Stimulated activated CD4-positive, alpha-beta T cell treated with anti-CD3 and anti-CD28 coated beads, Interleukin-15, amount 100 ng/mL, for 1 hour (primary cell): ENCODE measurements at places on chromosomes 2 and 18.
A peak's percentile ranks its signal among the peaks of the same experiment; 100 is the strongest.

- DNase-seq = no peak
These were observed 71.0 kb downstream of the DTNB start for GRCh38 chr2:25602333-25602723.

DNA sequence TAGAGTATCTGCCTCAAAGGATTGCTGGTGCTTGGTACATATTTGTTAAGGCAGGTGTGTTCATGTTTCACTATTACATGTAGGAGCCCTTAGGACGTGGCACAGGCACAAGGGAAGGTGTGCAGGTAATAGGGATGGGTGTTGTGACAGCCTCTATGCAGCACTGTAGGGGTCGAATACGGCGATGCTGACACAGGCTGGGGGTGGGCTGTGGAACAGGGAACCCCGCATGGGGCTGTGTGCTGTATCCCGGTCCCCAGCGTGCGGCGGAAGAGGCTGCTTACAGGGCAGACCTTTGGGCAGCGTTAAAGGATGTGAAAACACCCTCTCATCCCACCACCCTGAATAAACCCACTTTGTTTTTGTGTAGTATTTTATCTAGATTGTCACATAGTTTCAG, 21.5 kb downstream of the B3GNT2 start:
- no peak for DNase-seq

GRCh38 chr18:22550366-22550765, 132.7 kb upstream of the CTAGE1 start:
- no peak for DNase-seq

GRCh38 chr2:217256251-217256650, 396.4 kb upstream of the TNP1 start:
- no peak for DNase-seq

DNA sequence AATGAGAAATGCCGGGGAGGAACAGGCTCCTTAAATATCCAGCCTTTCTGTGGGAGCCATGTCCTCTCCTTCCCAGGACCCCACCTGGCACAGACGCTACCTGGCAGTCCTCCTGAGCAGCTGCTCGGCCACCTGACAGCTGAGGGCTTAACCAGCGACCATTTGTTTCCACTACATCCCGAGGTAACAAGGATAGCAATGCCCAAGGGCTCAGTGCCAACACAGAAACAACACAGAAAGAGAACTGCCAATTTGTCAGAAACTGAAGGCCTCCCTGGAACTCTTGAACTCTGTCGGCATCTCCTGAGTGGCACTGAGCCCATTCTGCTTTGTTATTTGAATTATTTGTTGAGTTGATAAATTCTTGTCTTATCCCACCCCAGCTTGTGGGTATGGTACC, 122.2 kb upstream of the ARHGAP28 start:
- DNase-seq = no peak

DNA sequence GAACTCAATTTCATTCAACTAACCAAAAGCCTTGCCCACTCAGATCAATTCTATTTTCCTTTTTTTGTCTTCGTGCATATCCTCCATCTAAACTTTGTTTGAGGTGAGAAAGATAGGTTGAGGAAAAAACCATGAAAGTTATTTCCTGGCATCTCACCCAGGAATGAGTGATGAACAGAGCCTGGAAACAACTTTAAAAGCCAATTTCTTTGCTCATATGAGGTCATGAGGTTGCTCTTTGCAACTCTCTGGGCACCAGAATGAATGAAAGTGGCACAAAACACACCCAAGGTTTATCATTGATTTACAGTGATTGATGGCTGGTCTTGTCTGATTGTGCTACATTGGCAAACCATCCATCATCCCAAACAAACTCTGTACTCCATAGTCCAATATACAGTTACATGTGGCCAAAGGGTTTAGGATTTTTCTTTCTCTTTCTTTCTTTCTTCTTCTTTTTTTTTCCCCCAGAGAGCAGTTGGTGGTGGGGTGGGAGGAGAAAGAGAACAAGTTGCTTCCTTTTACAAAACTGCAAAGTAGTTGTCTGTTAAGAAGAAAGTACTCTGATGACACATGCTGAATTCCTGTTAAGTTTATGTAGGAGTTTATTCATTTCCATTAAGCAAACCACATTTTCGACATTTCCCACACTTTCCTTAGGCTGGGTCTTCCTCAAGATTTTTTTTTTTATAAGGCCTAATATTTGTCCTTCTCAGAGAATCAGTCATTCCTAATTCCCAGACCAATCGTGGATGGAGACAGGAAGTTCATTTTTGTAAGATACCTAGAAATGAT, 575.9 kb upstream of the ZEB2 start:
- DNase-seq = no peak

- no peak for DNase-seq
These were observed 21.7 kb downstream of the BIN1 start for GRCh38 chr2:127085317-127085681.

DNA sequence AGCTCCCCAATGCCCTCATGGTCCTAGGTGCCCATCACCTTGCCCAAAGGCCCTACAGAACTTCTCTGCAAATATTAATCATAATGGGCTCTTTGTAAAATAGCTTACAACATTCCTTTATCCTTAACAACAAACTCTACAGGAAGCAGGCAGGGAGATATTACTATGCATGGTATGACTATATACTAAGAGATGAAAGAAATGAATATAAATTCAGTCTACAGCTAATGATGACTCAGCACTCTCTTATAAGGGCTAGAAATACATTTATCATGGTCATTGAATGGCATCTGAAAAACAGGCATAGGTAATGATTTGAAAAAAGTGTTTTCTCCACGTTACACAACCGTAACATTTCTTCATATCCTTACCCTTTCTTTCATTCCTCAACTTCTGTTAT, 254.8 kb upstream of the DSEL start:
- DNase-seq = no peak

DNA sequence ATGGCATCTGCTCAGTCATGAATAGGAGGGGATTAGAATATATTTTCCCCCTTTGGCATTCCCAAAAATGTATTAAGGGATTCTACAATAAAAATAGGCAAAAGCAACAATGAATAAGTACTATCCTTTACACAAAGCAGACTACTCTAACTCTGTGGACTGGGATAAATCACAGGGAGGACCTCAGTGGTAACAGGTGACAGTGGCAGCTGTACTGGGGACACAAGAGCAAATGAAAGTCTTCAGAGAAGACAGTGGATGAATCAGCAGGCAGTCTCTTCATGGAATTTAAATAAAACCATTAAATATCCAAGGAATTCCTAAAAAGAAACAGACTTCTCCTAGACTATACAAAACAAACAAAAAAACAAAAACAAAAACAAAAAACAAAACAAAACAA, 4.8 kb downstream of the CDH7 start:
- DNase-seq = no peak

GRCh38 chr2:7574385-7574784, 657.2 kb downstream of the RNF144A start:
- no peak for DNase-seq

GRCh38 chr2:212938144-212938793, 213.1 kb downstream of the IKZF2 start:
- no peak for DNase-seq

DNA sequence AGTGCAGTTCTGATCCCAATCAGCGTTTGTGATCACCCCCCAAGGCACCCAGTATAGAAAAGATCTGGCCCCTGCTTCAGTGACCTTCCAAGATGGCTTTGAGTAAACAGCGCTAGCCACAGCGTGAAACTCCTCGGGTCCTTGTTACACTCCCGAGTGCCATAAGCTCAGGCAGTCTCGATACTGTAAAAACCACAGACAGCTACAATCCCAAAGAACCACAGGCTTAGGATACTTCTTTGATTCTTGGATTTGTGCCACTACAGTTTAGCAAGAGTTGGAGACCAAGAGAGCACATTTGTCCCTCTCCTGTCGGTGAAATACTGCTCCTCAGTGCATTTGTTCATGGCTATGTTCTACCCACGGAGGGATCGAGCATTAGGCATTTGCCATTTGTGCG, 352.5 kb upstream of the ZNF521 start:
- DNase-seq = no peak

GRCh38 chr2:234502285-234502918, 5.5 kb upstream of the ARL4C start:
- no peak for DNase-seq

DNA sequence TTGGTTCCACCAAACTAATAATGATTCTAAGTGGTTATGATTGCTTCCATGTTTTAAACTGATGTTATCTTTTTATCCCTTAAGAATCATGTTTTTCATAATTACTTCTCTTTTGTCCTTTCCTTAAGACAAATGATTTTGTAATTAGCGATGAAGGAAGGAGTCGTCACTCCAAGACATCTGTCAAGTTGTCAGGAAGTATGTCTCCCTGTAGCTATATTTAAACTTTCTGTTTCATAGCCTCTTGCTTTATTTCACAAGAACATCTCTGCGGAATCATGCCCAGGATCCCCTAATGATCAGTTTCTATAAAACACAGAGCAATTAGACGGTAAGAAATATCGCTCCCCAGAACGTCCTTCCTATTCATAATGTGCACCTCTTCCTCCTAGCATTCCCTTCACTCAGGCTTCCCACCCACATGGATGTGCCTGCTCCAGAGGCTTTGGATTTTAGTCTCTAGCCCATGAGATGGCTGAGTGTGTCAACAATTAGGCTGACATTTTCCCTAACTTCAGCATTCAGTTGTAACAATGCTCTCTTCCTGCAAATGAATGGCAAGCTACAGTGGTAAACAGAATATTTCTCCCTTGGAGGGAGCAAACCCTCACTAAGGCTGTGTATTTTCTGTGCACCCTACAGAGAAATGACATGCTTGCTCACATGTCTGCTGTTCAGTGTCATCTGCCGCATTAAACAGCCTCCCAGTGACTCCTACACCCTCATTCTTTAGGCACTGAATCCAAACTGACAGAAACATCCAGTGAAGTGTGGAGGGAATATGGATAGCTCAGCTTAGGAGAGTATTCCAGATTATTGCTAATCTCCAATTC, 879.6 kb upstream of the CELF4 start:
- no peak for DNase-seq

DNA sequence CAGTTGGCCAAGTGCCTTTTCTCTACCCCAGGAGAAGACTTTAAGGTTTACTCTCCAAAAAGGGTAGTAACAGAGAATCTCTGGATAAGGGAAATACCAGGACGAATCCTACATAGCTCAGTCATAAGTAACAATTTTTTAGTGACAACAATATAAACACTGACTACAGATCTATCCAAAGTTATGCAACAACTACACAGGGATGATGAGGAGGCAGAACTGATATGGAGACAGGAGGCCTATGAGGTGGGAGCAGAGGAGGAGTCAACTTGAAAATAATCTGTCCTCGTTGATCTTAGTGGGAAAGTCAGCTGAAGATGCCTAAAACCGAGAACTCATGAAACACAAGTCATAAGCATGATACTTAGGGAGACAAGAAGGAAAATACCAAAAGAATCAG, 40.2 kb downstream of the SLC35F5 start:
- no peak for DNase-seq

GRCh38 chr2:236571145-236571544, 1.5 kb downstream of the ACKR3 start:
- no peak for DNase-seq

- DNase-seq = no peak
These were observed 477.2 kb downstream of the TRIB2 start for GRCh38 chr2:13193900-13194299.

DNA sequence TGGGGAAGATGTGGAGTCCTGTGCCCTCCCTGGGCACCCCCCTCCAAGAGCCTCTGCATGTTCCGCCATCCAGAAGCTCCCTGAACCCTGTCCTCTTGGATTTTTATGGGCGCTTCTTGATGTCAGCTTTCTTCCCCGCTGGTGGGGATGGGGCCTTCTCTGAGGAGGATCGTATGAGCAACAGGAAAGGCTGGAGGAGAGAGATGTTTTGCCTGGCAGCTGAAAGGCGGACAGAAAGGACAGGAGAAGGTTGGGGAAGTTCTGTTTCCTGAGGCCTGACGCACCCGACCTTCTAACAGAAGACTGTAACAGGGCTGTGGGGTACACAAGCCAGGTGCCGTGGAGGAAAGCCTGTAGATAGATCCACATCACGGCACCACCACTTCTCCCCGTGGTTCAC, 238.8 kb downstream of the LDLRAD4 start:
- no peak for DNase-seq

DNA sequence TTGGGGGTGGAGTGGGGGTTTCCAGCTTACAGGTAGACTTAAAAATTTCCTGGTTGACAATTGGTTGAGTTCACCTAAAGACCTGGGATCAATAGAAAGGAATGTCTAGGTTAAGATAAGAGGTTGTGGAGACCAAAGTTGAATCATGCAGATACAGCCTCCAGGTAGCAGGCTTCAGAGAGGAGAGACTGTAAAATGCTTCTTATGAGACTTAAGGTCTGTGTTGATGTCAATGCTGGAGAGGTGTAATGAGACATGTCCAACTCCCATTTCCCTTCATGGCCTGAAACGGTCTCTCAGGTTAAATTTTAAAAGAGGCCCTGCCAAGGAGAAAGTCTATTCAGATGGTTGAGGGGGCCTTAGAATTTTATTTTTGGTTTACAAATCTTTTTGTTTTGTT, 38.5 kb upstream of the RND3 start:
- DNase-seq = no peak

- no peak for DNase-seq
These were observed 26.5 kb downstream of the SLC4A5 start for GRCh38 chr2:74316627-74317295.

GRCh38 chr2:161416708-161417437, 776 bp downstream of the TBR1 start:
- DNase-seq = no peak

DNA sequence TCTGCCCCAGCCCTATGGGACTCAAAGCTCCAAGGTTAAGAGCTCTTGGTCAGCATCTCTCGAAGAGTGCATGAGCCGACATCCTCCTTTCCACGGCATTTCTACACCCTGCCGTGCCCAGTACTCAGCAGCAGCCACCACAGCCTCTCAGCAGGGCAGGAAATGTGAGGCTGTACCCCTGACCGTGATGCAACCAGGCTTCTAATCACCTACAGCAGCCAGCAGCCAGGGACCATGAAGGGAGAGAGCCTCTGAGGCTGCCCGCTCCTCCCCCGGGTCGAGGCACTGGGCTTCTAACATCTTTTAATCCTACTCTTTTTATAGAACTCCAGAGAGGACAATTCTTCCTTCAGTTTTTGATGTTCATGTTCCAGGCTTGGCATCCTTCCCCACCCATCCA, 6.5 kb downstream of the CYS1 start:
- DNase-seq = no peak

GRCh38 chr18:9997711-9998110, 83.9 kb downstream of the VAPA start:
- DNase-seq = no peak

GRCh38 chr2:11743846-11744553, 2.4 kb upstream of the LPIN1 start:
- peak; percentile 59 for DNase-seq

- DNase-seq = no peak
These were observed 3.1 kb downstream of the KCNE4 start for GRCh38 chr2:223055140-223055539.

- no peak for DNase-seq
These were observed 362.5 kb upstream of the TNP1 start for GRCh38 chr2:217222309-217222910.
